ENCODE measurements at places on chromosomes 1 and 21.

DNA sequence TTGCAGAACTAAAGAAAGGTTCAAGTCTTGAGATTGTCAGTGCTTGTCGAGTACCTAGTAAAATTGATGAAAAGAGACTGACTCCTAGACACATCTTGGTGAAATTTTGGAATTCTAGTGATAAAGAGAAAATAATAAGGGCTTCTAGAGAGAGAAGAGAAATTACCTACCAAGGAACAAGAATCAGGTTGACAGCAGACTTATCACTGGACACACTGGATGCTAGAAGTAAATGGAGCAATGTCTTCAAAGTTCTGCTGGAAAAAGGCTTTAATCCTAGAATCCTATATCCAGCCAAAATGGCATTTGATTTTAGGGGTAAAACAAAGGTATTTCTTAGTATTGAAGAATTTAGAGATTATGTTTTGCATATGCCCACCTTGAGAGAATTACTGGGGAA is 16.3 kb downstream of the L1TD1 start:
- DNase-seq = no peak

GRCh38 chr1:117607471-117607870 is 1.6 kb downstream of the TENT5C start:
- peak; percentile 25 for DNase-seq

GRCh38 chr1:109433322-109433721 is 7.1 kb upstream of the PSMA5 start:
- DNase-seq = no peak

- DNase-seq = no peak
These were observed 70.0 kb downstream of the HMCN1 start for GRCh38 chr1:185804206-185804605.

DNA sequence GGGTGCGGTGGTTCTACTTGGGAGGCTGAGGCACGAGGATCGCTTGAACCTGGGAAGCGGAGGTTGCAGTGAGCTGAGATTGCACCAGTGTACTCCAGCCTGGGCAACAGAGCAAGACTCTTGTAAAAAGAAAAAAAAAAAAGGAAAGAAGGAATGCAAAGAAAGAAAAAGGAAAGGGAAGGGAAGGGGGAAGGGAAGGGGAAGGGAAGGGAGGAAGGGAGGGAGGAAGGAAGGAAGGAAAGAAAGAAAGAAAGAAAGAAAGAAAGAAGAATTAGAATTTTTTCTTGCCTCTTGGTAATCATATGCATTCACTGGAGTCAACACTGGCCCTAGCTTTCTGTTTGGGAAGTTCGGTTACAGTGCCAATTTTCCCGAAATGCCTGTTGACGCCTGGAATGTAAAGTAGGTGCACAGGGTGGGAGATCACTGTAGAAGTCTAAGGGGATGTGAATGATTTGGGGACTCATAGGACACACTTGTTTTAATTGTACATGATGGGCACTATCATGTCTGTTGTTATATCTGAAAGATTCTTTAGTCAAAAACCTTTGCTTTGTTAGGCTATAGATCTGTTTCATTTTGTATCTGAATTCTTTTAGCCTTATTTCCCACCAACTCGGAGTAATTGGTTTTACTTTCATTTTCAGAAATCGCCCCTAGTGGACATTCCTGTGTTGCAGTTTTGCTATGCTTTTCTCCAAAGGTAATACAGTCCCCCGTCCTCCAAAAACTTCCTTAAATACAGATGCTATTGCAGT is 59.8 kb upstream of the MORC3 start:
- DNase-seq = peak; percentile 59

DNA sequence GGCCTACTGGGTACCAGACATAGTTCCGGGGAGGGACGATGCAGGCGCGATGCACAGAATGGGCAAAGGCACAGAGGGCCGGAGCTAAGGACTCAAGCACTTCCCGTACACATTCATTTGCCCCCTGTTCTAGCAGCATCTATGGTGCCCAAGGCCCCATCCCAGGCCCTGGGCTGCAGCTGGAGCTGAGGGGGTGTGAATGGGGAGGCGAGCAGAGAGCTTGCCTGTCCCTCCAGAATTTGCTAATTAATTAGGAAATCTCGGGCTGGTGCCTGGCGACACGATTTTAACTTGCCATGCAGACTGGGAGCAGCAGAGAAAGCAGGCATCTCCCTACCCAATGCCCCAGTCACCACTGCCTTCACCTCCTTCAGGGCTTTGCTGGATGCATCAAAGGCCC is 35.9 kb downstream of the EPHA2 start:
- no peak for DNase-seq

DNA sequence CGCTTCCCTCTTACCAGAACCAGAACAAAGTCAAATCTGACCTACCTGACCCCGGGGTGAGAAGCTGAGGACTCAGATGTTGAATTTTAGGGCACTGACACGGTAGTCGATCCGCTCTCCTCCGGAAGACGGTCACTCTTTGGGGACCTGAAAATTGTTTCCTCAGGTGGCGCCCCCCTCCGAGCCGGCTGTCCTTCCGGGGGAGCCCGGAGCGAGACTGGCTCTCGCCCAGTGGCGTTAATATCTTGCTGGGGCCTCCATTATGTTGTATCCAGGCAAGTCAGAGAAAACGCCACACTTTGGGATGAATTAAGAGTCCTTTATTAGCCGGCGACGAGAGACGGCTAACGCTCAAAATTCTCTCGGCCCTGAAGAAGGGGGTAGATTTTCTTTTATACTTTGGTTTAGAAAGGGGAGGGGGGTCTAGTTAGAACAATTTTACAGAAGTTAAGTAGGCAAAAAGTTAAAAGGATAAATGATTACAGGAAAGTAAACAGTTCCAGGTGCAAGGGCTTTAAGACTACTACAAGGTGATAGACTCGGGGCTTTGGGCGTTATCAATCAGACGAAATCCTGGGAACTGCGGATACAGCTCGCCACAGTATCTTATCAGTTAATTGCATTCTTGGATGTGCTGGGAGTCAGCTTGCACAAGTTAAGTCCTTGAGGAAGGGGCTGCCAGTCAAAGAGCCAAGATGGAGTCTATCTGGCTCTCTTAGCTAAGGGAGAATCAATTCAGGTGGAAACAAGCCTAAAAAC is 269.5 kb downstream of the DSCAM start:
- DNase-seq = no peak

DNA sequence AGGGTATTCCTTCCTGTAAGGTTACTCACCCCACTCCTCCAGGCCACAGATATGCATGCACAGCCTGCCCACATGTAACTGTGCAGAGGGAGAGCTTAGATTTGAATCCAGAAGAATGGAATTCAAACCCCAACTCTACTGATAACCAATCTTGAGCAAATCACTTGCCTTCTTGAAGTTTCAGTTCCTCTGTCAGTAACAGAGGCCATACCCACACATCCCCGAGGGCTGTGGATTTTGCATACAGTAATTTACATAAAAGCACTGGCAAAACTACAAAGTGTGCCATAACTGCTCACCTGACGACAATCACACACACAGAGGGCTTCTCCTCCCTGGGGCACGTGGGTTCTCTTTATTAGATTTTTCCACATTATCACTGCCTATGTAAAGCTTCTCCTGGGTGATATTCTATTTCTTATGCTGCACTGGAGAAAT is 18.6 kb downstream of the CD247 start:
- no peak for DNase-seq

- DNase-seq = no peak
These were observed 84.1 kb downstream of the GPR88 start for GRCh38 chr1:100622037-100622436.
